Activated naive CD8-positive, alpha-beta T cell treated with anti-CD3 and anti-CD28 coated beads, Interleukin-2, amount 10 ng/mL, durations not matched to agents 7 days and 5 days (primary cell): ENCODE measurements at places on chromosomes 11 and 22.

DNA sequence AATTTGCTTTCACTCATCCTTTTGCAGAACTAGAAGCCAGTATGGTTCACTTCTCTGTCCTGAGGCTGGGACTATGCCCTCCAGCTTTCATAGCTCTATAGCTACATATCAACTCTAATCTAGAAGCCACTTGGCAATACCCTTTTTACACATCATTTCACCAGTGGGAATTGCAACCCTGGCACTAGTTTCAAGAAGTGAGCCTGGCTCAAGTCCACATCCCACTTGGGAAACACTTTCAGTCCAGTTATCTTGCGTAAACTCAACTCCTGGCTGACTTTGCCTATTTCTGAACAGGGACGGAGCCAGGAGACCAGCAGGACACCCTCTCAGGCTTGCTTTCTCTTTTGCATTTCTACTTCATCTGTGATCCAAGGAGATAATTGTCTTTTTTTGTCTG lies 19.9 kb upstream of the FAT3 start:
- DNase-seq = no peak

DNA sequence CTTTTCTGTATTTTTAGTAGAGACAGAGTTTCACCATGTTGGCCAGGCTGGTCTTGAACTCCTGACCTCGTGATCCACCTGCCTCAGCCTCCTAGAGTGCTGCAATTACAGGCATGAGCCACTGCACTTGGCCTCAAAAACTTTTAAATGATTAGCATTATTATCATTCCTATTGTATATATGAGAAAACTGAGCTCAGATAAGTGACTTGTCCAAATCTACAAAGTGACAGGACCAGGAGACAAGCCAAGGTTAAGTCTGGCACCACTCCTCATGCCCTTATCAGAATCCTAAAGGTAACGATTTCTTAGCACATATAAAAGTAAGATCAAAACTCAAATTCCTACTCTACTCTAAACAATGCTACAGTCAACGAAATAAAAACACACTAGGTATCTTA lies 32.2 kb upstream of the CHRNA10 start:
- DNase-seq = no peak

GRCh38 chr22:48744967-48745841 lies 1082.5 kb downstream of the BRD1 start:
- DNase-seq = no peak

- no peak for DNase-seq
Measured at GRCh38 chr22:27585141-27585540, 216.4 kb downstream of the MN1 start.

DNA sequence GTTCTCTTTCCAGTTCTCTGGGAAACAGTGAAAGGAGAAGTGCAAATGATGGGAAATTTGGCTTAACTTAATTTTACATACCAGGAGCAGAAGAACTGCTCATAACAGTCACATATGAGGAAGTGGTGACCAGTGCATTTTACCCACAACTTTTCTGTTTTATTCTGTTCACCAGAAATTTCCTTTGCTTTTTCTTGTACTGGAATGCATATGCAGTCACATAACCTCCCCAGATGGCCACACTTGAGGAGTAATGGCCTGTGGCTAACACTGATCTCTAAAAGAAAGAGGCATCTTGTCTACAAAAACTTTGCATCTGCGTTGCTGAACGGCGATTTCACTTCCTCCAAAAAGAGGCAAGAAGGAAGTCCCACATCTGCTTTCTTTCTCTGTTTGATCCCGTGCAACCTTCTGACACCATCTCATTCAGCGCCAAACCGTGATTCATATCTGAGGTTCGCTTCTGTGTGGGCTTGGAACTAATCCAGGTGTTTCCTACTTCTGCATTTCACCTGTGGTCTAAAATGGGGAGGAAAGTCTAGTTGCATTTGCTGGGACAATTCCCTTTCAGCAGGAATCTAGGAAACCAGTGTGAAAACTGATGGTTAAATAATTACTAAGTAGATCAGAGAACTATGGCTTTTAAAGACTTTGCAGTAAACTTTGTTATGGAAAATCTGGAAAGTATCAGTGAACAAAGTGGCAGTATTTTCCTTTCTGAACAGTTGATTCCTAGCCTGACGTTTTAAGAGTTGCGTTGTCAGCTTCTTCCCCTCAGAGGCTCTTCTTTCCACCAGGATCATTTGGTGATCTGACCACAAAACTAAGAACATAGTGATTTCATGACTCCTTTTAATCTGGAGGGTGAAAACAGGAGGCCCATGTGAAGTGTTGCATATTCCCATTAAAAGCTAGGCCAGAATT lies 4.2 kb upstream of the MPEG1 start:
- no peak for DNase-seq

- DNase-seq = no peak
Measured at GRCh38 chr11:101442171-101442570, 141.6 kb downstream of the TRPC6 start.

DNA sequence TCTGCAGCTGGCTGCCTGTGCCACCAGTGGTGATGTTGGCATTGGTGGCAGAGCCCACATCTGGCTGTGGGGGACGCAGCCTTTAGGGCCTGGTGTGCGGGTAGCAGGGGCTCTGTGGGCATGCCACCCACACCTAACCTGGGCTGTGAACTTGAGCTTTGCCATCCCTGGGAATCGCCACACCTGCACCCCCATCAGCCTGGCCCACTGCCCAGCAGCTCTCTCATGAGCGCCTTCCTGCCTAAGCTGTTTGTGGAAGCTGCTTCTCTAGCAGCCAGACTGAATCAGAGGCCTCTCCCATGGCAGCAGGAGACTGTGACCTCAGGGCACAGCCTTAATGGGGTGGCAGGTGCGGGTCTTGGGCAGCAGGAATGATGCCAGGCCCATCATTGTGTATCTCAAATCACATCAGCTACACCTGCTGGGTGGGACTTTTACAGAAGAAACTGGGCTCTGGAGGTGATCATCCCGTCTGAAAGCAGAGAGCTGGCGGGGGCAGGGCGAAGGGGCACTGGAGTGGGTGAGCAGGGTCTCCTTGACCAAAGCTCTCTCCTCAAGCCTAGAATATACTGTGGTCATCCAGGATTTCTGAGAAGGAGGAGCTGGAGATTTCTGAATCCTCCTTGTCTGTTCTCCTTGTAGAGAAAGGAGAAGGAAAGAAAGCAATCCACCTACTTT lies 17.8 kb upstream of the CARS1 start:
- no peak for DNase-seq

DNA sequence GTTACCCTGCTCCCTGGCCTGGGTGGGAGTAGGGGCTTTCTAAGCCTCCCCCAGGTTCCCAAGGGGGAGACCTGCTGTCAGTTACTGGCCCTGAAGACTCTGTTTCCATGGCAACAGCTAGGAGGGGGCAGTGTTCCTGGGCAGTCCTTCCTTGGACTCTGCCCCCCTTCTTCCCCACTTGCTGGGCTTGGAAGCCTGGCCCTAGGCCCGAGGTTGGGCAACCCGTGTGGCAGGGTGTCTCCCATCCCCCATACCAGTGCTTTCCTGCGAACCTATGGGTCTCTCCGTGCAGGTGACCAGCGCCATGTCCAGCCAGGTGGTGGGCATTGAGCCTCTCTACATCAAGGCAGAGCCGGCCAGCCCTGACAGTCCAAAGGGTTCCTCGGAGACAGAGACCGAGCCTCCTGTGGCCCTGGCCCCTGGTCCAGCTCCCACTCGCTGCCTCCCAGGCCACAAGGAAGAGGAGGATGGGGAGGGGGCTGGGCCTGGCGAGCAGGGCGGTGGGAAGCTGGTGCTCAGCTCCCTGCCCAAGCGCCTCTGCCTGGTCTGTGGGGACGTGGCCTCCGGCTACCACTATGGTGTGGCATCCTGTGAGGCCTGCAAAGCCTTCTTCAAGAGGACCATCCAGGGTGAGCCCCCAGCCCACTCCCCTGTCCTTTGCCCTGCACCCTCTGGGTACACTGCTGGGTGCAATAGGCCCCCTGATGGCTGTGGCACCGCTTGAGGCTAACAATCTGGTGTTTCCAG lies 1.7 kb downstream of the ESRRA start:
- DNase-seq = no peak

- peak; percentile 74 for DNase-seq
Measured at GRCh38 chr11:64268893-64269539, 15.4 kb downstream of the BAD start.

DNA sequence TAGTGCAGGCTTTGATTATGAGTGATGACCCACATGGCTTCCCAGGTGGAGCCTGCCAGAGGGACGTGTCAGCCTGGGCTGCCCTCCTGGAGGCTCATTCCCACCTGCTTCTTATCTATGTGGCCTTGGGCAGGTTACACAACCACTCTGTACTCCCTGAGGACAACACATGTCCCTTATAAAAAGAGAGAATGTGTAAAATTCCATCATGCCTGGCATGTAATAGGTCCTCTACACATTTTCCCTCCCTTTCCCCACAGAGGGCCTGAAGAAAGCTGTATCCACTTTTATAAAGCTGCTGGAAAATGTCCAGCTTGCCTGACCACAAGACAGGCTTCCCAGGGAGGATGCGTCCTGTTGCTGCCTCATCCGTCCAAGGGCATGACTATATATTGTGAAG lies 55.0 kb upstream of the VSTM5 start:
- no peak for DNase-seq

GRCh38 chr11:88415495-88415894 lies 78.0 kb upstream of the CTSC start:
- no peak for DNase-seq

GRCh38 chr11:120710354-120711131 lies 199.0 kb downstream of the GRIK4 start:
- DNase-seq = no peak

- no peak for DNase-seq
Measured at GRCh38 chr22:29617922-29618629, 14.6 kb downstream of the NF2 start.

DNA sequence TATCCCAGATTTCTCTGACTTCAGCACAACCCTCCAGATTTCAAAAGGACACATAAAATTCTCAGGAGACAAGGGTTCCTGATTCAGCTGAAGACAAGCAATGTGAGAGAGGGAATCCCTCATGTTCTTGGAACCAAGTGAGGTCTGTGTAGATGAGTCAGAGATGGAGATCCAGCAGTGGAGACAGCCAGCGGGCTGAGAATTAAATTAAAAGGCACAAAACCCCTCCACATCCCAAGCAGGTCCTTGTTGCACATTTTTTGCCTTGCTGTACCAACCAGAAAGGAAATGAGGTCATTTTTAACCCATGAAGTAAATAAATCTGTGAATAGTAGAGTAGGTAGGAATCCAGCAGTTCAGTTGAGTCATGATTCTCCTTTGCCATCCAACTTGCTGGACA lies 9.7 kb downstream of the MTNR1B start:
- no peak for DNase-seq

DNA sequence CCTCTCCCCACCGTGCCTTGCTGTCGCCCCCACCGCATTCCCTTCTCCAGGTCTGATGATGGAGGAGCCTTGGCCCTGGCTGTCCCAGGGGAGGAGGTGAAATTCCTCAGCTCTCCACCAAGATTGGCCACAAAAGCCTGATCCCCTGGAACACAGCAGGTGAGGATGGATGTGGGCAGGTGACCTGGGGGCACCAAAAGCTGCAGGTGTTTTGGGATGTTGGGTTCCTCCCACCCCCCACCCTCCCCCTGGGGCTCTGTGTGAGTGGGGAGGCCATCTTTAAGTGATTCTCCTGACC lies 639 bp downstream of the TRIOBP start:
- DNase-seq = no peak

DNA sequence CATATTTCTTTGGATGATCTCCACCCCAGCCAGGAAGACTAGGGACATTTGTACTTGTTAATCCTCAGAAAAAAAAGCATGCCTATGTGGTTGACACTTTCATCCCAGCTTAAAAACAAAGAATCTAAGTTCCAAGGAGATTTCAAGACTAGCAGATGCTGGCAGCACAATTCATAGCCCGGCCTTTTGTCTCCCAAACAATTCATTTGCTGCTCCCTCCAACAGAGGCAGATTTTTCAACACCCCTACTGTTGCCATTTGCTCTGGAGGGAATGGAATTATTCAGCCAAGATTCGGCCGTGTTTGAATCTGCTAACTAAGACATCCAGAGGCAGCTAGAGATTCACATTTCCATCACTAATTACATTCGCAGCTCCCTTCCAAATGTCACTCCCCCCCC lies 15.3 kb downstream of the P2RX3 start:
- DNase-seq = no peak

DNA sequence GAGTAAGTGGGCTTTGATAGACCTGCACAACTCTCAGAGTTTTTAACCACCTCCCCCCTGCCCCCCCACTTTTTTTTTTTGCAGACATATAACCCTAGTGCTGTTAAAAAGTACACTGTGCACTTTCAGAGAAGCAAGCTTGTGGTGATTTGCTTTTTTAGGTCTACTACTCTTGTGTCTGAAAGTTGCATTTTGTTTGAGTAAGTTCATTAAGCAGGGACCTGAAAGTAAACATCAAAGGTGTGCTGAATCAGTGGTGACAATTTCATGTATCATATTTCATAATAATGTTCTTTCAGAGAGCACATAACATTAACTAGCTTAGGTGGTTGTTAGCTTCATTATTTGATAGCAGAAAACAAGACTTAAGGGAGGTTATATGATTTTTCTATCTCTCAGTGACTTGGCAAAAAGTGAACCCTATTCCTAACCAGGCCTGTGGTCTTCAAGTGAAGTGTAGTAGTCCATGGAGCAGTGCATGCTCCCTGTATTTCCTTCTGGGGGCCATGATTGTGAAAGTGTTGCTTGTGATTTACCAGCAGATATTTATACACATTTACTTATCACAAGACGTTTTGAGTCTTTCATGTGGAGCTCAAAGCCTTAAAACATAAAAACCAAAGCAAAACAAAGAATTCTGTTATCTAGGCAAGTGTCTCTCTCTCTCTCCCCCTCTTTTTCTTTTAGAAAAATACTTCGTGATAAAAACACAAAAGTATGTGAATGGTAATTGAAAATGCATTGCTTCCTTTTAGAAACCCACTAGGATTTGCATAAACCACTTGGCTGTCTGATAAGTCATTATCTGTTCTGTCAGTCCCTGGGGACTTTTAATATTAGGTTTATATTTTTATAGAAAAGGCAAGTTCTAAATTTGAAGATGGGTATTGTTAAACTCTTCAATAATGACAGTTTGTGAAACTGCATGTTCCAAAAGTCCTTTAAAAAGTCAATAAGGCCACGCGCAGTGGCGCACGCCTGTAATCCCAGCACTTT lies 7.5 kb upstream of the RAG2 start:
- no peak for DNase-seq

- DNase-seq = no peak
Measured at GRCh38 chr11:99271527-99271926, 250.8 kb downstream of the CNTN5 start.

DNA sequence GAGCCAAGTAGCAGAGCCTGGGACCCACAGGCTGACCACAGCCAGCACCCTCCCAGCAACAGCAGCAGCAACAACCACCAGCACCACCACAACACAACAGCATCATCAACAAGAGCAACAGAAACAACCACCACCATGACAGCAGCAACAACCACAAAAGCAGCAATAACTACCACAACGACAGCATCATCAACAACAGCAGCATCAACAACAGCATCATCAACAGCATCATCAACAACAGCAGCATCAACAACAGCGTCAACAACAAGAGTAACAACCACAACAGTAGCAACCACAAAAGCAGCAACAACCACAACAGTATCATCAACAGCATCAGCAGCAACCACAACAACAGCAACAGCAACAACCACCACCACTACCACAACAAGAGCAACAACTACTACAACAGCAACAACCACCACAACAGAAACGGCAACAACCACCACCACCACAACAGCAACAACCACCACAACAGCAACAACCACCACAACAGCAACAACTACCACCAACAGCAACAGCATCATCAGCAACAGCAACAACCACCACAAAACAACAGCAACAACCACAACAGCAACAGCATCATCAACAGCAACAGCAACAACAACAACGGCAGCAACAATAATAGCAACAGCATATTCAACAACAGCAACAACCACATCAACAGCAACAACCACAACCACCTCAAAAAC lies 22.1 kb upstream of the FGF3 start:
- no peak for DNase-seq
